BE2C (cell line): ENCODE measurements at places on chromosomes 3 and 15.

DNA sequence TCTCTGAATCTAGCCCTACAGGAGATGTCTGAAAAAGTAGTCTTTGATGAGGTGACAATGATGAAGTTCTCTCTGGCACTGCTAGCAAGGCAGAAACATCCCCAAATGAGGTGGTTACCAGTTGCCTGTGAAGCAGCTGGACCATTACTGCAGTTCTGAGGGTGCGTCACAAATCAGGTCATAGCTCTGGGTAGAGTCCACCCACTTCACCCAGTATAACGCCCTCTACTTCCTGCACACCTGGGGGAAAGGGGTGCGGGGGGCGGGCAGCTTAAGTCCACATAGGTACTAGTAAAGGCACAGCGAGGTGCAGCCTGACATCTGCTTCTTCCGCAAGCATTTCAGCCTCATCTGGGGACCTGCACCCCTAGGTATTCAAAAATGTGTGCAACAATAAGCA, 13.4 kb upstream of the SATB1 start:
- DNase-seq = no peak

DNA sequence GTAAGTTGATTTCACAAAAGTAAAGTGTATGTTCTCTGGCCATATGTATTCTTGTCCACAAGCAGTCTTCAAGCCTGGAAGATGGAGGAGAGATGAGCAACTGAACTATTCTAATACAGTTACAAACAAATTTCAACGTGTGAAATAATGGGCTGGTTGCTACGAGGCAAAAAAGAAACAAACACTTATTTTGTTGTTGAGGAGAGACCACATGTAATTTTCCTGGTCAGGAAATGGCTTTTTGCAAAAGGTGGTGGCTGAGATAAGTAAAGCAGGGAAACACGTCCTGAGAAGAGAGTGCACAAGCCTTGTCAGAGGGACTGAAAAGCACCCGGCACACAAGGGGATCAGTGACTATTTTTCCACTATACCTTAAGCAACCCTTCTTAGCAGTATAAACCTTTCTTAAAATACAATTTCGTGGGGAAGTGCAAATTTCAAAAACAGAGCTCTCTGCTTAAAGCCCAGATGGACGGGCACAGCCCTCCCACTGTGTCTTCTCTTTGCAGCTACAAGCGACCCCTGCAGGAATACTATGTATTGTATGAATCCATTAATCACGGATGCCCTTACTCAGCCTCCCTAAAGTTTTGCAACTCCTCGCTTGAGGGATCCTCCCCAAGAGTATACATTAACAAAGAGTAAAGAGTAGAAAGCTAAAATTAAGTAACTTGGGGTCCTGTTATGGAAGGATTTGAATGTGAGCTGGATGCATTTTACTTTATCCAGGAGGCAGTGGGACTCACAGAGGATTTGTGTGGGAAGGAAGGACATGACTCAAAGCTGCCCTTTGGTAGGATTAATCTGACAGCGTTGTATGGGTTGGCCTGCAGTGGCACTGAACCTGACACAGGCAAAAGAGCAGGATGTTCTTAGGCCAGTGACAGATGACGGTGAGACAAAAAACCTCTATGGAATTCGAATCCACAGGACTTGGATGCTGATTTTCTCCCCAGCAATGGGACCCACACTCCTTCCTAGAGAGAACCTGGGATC, 253.7 kb downstream of the IL5RA start:
- DNase-seq = no peak

DNA sequence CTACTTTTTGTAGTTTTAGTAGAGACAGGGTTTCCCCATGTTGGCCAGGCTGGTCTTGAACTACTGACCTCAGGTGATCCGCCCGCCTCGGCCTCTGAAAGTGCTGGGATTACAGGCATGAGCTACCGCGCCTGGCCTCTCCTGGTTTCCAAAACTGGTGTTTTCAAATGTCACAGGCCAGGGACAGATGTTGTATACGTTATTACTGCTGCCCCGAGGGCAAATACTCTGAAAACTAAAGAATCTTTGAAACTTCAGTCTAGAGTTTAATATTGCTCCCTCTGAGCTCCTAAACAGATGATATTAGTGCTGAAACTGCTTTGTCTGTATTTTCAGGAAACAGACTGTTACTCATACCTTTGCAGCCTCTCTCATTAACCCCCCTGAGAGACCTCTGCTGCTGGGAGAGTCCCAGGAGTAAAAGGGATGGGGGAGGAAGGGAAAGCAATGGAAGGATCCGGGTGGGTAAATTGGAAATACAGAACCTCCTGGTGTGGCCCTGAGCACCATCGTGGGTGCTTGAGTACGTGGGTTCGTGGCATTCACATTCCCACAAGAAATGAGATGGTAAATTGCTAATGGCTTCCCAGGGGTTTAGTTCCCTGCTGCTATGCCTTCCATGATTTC, 96.3 kb upstream of the IGF1R start:
- no peak for DNase-seq

DNA sequence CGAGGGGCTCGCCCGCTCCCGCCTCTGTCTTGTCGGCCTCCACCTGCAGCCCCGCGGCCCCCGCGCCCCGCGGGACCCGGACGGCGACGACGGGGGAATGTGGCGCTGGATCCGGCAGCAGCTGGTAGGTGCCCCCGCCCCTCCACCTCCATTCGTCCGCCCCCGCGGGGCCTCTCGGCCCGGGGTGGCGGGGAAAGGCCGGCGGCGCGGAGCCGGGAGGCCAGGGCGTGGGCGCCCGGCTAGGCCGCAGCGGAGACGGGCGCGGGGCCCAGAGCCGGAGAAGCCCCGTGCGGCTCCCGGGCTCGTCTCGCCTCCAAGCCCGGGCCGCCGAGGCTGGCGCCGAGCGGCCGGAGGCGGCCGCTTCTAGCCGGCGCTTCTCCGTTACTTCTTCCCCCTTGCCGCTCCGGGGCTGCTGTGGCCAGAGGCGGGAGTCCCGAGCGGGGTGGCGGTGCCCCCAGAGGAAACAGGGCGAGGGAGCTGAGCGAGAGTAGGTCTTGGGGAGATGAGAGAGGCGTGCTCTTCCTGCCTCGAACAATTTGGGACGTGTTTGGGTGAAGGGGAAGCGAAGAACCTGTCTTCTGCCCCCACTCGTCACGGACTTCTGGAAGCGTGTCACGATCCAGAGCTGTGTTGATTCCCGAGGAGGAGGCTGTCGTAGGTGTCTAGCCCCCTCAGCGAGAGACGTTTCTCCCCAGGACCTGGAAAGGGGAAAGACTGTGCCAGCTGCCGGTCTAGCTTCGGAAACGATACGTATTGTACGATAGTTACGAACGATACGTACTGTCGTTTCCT, 555 bp downstream of the ATP11B start:
- DNase-seq = peak; percentile 42

GRCh38 chr15:87871731-87872320, 384.7 kb downstream of the NTRK3 start:
- DNase-seq = no peak

DNA sequence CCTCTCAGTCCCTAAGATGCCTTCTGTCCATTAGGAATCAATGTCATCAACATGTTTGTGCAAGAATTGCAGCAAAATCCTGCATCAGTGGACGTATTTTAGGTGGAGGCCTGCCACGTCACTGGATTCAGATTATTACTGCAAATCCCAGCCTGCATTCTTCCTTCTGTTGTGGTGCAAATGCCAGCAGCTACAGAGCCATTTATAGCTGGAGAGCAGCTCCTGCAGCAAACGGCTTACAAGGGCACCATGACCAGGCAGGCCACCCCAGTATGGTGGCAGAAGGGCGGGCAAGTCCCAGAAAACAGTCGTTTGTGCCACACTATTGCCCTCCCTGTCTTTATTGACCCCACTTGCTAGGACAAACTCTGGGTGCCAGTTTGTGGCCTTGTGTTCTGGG, 74.7 kb downstream of the SNRK start:
- DNase-seq = no peak

- no peak for DNase-seq
Observed at GRCh38 chr3:184733971-184734608, 22.2 kb upstream of the MAGEF1 start.
